NCI-H2107 (cell line): ENCODE measurements at places on chromosomes 5 and 9.

- DNase-seq = no peak
Measured at GRCh38 chr5:72605632-72606031, 98.4 kb upstream of the ZNF366 start.

GRCh38 chr9:69175486-69175885 is 1.4 kb downstream of the TJP2 start:
- DNase-seq = no peak

GRCh38 chr9:69180670-69181069 is 6.6 kb downstream of the TJP2 start:
- DNase-seq = no peak

DNA sequence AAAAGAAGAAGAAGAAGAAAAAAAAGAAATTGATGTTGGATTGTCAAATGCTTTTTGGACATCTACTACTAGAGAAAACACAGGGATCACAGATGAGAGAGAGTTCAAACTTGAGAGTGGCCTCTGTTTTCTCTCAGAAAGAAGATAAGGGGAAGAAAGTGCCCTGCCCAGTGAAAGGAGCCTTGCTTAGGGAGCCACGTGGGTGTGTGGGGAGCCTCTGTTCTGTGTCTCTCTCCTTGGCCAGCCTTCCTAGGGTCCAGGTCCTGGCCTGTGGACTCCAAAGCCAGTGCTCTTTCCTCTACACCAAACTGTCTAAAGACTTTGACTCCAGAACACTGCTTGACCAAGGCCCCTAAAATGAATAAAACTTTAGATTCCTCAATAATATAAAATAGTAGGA is 22.0 kb upstream of the COL15A1 start:
- no peak for DNase-seq

- DNase-seq = peak; percentile 55
Measured at GRCh38 chr5:36870399-36871040, 6.0 kb upstream of the NIPBL start.

DNA sequence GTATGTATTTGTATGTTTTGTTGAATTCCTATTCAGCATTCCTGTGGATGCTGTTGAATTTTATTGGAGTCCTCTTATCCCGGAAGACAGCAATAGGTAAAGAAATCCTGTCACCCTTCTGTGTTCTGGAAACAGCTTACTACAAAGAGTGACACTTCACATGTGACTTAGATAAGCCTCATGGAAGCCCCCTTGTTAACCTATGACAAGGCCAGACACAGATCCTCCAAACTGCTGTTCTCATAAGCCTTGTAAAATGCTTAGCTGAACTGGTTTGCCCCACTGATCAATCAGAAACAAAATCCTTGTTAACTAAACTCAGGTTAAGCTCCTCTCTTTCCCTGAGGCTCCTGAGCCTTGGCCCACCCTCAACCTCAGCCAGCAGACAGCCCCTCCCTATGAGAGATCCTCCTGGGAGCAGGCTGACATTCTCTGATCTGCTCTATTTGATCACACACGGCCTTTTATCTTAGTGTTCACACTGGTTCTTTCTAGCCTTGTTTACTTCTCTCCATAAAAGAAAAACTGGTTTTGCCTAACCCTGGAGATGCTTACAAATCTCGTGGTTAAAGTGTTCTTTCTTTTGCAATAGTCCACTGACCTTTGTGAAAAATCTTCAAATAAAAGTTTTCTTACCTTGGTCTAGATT is 29.4 kb upstream of the ATP6V1G1 start:
- no peak for DNase-seq

- DNase-seq = no peak
Measured at GRCh38 chr5:138438003-138438723, 694 bp upstream of the REEP2 start.

- DNase-seq = no peak
Measured at GRCh38 chr5:61320860-61321259, 11.2 kb upstream of the ZSWIM6 start.

- no peak for DNase-seq
Measured at GRCh38 chr9:96246267-96246671, 55.7 kb downstream of the HSD17B3 start.

GRCh38 chr5:150000990-150001659 is 586 bp downstream of the HMGXB3 start:
- DNase-seq = no peak

DNA sequence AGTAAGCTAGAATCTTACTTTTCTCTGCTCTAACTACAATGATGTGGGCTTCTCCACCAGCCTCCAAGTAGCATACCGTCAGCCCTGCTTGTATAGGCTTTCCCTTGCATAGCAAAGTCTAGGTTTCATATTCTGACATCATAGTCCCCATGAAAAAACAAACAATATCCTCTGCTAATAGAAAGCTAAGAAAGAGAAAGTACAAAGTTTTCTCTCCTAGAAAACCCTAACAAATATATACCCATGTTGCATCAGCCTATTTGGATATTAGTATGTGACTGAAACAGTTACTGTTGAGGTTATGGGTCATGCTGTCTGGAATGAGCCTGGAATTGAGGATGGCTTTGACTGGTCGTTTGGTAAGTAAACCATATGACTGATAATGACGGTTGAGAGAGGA is 1696.0 kb downstream of the MAT2B start:
- DNase-seq = no peak

- no peak for DNase-seq
Measured at GRCh38 chr5:58786711-58787303, 203.9 kb downstream of the RAB3C start.
